Stimulated activated CD4-positive, alpha-beta T cell treated with anti-CD3 and anti-CD28 coated beads, TNF-alpha, amount 100 ng/mL, for 4 hours (primary cell): ENCODE measurements at places on chromosomes 12 and 14.

DNA sequence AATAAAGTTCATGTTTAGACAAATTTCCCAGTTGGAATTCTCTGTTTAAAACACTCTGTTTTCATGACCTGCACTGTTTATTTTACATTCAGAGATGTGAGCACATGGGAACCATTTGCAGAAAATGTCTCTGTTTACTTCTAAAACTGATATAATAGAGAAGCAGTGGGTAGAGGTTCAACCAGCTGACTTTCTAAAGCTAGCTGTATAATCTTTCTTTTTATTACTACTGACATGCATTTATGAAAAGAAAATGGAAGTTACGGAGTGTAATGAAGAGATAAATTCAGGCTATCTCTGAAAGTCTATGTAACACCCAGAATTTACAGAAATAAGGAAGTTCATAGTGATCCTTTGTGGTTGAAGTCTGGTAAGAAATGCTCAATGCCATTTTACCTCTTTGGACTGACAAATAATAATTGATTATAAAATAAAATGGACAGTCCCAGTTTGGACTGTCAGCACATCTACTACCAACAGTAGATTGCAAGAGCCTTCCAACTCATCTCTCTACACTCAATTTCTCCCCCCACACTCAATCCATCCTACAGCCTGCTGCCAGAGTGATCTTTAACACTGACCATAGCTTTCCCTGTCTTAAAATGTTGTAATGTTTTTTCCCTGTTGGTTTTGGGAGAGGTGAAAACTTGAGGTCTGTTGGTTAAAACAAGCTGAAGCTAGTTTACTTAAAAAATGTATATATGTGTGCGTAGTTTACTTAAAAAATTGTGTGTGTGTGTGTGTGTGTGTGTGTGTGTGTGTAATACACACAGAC lies 137.4 kb downstream of the AEBP2 start:
- DNase-seq = no peak

- no peak for DNase-seq
Observed at GRCh38 chr12:40142001-40142744, 36.3 kb upstream of the SLC2A13 start.

- no peak for DNase-seq
Observed at GRCh38 chr12:55658635-55659391, 22.1 kb downstream of the OR10P1 start.

DNA sequence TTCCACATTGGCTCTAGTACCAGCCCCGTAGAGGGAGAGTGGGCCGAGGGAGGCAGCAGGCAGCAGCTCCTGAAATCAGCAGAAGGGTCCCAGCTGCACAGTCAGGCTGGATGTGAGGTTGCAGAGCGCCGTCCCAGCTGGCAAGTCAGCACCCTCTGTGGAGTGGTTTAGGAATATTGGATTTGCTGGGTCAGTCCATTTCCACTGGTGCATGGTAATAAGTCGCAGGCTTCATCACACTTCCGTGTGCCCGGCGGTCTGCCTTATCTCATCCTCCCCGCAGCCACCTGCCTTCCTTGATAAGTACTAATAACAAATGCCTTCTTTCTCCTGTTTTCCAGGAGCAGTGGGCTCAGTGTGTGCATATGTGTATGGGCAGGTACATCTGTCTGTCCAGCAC lies 112.9 kb downstream of the TSPAN9 start:
- no peak for DNase-seq

GRCh38 chr12:560691-561390 lies 101.1 kb downstream of the B4GALNT3 start:
- DNase-seq = no peak

GRCh38 chr14:101460521-101460920 lies 100.8 kb upstream of the DIO3 start:
- no peak for DNase-seq

DNA sequence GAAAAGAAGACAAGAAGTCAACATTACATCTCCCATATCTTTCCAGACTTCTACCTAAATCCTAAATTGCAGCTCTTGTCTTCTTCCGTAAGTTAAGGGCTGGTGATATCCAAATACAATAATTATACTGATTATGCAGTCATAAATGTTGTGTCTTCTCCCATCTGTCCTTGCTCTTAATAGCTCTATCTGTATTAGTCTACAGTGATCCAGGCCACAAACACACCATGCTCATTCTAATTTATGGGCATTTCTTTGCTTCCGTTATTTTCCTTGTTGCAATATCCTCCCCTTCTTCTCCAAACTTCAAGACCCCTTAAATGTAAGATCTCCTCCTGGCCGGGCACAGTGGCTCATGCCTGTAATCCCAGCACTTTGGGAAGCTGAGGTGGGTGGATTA lies 3.7 kb upstream of the MDP1 start:
- no peak for DNase-seq

DNA sequence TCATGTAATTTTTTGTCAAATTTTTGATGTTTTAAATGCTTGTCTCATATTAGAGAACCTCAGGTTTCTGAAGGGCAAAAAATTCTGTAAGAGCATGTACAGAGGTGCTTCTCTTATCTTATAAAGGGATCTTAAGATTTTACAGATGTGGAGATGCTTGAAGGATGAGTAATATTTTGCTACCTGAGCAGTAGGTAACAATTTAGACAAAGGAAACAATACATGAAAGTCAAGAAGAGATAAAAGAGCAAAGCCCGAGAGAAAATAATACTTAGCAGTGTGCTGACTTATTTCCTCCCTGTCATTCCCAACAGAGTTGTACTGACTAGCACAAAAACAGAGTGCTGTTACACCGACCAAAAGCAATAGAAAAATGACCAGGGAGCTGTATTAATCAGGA lies 98.1 kb upstream of the PTPRR start:
- no peak for DNase-seq

GRCh38 chr14:75002392-75003249 lies at the start of gene EIF2B2:
Gene EIF2B2 (plus strand): TSS chr14:75002921. CDS start chr14:75002991, 70 bp downstream.
- DNase-seq = peak; percentile 98

- DNase-seq = no peak
Observed at GRCh38 chr12:113133666-113134065, 1.9 kb downstream of the RASAL1 start.

- DNase-seq = no peak
Observed at GRCh38 chr14:50823051-50823761, 7.8 kb downstream of the NIN start.

- DNase-seq = no peak
Observed at GRCh38 chr14:34715127-34715863, 902 bp upstream of the CFL2 start.

- no peak for DNase-seq
Observed at GRCh38 chr12:2051700-2052621, 826 bp upstream of the CACNA1C start.

DNA sequence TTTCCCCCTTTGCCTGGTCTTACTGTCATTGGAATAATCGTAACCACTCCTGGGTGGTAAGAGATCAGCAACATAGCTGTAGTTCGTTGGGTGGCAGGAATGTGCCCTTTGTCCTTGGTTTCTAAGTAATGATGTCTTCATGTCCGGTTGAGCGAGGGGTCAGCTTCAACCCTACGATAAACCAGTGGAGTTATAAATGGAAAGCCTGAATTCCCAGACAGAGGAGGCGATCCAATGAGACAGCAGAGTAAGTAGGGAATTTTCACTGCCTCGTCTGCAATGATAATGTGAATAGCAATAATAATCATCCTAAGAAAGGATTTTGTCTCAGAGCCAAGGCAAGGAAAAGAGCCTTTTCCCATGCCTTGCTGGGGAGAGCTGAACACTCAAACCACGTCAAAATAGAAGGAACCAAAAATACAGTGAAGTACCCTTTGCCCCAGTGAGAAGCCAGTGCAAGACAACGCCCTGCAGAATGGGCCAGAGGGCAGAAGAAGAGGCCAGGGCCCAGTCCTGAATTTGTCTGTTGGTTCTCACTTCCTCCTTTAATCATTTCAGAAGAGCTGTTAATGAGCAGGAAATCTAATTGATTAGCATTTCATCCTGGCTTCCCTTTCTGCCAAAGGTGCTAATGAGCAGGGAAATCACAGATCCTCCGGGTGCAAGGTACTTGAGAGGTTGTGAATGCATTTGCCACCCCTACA lies 330.7 kb downstream of the CACNA1C start:
- DNase-seq = no peak

DNA sequence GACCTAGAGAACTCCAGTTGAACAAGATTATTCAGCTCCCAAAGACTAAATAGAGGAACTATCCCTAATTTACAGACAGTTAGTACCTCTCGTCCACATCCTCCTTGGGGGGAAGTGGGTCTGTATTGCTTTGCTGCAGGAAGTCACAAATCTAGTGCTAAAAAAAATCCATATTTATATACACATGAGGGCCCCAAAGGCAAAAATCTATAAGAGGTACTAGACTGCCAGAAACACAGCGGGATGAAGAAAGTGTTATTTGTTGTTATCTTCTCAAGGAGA lies 190.1 kb downstream of the TTC8 start:
- no peak for DNase-seq

DNA sequence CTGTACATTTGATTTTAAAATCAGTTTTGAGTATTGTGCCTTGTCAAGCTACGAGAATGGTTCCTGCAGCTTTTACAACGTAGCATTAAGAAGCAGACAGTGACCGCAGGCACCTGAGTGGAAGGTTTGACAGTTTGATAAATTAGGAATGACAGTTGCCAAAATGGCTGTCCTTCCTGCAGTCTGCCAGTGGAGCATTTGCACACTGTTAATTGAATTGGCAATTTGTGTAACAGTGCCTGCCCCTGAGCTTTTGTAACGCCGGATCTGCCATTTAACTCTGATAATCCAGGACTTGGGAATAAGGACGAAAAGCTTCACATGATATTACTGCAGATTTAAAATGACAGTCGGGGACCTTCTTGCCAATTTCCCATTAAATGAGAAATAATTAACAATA lies 385.3 kb downstream of the NPAS3 start:
- no peak for DNase-seq

GRCh38 chr12:104181313-104181712 lies 34.3 kb upstream of the TXNRD1 start:
- no peak for DNase-seq

DNA sequence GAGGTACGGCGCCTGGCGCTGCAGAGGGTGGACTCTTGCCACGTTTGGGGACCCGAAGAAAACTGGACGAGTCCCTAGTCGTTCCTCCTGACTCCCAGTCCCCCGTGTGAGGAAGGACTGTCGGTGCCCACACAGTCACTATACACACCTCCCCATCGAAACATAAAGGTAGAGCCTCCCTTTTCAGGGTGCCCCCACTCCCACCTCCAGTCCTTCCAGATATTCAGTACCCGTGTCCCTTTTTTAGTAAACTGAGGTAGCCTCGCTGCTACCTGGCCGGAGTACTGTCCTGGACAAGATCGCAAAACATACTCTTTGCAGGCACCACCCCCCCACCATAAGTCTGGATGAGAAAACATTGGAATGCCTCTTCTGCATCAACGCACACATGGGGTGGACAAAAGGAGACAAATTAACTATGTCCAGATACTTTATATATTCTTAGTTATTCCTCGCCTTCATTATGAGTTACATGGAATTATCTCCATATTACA lies 610 bp upstream of the KMT2D start:
- no peak for DNase-seq

DNA sequence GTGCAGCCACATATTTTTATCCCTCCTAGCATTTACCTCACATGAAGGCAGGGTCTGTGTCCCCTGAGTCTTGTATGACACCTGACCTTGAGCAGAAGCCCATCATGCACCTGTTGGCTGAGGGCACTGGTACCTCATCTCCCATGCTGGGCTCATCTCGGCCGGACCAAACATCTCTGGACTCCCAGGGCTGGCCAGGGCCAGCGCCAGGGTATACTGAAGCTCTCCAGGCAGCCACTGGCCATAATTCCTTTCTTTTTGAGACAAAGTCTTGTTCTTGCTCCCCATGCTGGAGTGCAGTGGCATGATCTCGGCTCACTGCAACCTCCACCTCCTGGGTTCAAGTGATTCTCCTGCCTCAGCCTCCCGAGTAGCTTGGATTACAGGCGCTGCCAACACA lies 22.0 kb downstream of the HVCN1 start:
- no peak for DNase-seq

GRCh38 chr14:64026600-64026999 lies 173.8 kb downstream of the SYNE2 start:
- no peak for DNase-seq

GRCh38 chr14:51118993-51119392 lies 24.1 kb upstream of the TRIM9 start:
- DNase-seq = no peak

- no peak for DNase-seq
Observed at GRCh38 chr12:25797386-25797785, 161.1 kb upstream of the RASSF8 start.

DNA sequence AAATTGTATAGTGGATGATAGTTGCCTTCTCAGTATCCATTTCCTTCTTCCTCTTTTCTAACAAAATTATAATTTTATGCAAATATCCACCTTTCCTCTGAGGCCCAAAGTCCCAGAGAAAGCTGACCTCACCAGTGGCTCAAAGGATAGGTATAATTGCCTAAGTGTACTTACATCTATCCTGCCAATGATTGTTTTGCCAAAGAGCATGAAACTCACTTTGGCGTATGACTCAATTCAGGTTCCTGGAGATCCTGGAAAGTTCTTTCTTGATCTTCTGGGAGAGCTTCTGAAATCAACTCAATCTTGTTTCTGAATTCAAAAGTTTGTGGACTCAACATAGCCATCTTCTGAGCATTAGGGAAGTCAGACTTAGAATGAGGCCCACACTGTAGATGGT lies 10.5 kb upstream of the RBM25 start:
- DNase-seq = no peak

GRCh38 chr12:31369712-31370521 lies 44.0 kb upstream of the SINHCAF start:
- no peak for DNase-seq

DNA sequence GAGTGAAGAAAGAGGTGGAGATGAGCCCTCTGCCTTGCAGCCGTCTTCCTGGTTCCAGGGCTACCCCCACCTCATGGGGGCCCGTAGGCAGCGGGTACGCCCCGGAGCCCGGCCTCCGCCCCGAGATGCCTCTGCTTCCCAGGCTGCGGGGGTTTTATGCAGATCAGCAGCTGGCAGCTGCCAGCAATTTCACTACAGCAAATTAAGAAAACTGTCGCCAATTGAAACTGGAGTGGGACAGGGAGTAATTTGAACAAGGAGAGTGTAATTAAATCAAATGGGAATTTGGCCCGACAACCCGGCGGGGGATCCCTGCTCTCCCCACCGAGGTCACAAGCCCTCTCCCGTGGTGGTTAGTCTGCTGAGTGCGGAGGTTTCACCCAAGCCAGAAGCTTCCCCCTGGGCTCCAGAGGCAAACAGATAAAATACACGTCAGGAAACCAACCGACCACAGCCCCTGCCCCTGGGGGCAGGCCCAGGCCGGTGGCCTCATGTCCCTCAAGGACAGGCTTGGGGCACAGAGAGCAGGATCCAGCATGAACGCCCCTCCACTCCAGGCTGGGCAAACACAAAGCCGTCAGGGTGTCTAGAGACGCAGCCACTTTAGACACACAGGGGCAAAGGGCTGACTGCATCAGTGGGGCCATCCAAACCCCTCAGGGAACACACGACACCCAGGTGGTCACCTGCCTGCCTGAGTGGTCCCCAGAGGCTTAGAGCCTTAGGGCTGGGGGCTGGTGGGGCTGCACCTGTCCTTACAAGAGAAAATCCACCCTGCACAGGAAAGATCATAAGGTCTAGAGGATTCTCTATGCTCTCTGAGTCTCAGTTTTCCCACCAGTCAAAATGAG lies 53.8 kb downstream of the TESC start:
- no peak for DNase-seq

- no peak for DNase-seq
Observed at GRCh38 chr12:91576432-91576831, 393.8 kb upstream of the DCN start.
